ENCODE measurements at places on chromosomes 12 and 14.

GRCh38 chr12:69511469-69512267 lies 41.5 kb downstream of the FRS2 start:
- DNase-seq = no peak

- DNase-seq = no peak
Measured at GRCh38 chr14:95302667-95303506, 16.8 kb downstream of the CLMN start.

GRCh38 chr14:99210333-99210732 lies 61.7 kb downstream of the BCL11B start:
- no peak for DNase-seq

- DNase-seq = no peak
Measured at GRCh38 chr14:101101456-101102056, 198.0 kb upstream of the RTL1 start.

DNA sequence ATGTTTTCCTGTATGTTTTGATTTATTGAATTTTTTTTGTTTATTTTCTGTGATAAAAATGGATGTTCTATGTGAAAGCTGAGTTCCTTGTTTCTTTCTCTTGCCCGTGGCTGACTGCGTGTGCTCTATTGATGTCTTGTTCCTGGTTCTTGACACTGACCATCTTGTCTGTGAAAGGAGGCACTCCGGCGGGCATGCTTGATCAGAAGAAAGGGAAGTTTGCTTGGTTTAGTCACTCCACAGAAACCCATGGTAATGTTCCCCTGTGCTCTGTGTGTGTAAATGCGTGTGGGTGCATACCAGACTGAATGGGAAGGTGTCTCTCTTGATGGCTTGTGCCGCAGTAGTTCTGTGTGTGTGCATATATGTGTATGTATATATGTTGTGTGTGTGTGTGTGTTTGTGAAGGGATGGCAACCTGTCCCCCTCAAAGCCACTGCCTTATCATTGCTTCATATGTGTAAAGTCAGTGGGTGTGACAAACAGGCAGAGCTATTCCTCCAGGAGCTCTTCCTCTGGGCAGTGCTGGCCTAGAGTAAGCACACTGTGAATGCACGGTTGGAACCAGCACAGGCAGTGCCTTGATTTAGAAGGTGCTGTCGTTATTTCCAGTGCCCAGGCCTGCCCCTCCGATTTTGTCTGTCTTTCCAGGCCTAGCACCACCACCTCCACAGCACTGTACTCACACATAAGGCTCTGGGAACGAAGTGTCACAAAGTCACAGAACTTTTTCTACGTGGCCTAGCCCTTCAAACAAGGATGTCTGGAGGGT lies 247.3 kb upstream of the FKBP4 start:
- no peak for DNase-seq

DNA sequence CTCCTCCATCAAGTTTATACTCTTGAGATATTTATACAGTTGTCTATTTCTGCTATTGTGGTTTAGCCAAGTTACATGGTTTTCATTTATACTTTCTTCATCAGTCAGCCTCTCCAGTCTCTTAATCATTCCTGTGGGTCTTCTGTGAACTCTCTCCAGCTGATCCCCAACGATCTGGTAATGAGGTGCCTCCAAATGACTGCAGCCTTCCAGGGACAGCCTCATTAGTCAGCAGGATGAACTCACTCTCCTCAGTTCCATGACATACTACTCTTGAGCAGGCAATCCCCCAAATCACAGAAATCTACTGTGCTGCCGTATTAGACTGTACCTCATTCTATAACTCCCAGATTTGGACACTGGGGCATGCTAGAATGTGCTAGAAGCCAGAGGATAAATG lies 15.3 kb downstream of the AREL1 start:
- DNase-seq = peak; percentile 65

DNA sequence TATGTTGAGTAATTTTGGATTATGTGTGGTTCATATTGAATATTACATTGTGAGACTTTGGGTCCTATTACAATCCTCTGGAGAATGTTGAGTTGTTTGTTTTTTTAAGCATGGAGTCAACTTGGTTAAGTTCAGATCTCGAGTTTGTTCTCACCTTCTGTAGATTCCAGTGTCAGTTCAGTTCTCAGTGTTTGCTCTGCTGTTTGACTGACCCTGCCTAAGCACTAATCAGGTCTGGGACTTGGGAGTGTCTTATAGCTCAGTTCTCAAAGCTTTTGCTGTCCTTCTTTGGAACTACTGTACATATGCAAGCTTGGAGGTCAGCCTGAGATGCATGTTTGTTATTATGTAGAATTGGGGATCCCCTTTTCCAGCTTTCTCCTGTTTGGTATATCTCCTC lies 63.1 kb downstream of the DIP2B start:
- no peak for DNase-seq

DNA sequence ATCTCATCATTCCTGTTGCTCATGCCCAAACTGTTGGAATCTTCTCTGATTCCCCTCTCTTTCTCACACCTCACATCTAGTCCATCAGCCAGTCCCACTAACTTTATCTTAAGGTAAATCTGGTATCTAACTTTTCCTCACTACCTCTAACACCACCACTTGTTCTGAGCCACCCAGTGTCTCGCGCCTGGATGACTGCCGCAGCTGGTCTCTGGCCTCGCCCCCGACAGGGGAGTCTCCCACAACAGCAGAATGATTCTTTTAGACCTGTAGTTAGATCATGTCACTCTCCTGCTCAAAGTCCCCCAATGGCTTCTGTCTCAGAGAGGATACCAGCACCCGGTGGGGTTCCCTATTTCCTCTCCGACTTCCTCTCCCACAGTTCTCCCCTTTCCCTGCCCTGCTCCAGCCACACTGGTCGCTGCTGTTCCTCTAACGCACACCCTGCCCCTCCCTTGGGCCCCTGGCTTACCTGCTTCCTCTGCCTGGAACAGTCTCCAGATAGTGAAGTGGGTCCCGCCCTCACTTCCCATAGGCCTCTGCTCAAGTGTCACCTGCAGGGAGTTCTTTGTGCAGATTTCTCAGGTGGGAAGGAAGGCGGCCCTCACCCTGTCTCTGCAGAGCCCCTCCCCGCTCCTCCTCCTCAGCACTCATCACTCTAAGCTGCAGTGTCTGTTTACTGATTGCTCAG lies 338.5 kb upstream of the FKBP4 start:
- DNase-seq = no peak

DNA sequence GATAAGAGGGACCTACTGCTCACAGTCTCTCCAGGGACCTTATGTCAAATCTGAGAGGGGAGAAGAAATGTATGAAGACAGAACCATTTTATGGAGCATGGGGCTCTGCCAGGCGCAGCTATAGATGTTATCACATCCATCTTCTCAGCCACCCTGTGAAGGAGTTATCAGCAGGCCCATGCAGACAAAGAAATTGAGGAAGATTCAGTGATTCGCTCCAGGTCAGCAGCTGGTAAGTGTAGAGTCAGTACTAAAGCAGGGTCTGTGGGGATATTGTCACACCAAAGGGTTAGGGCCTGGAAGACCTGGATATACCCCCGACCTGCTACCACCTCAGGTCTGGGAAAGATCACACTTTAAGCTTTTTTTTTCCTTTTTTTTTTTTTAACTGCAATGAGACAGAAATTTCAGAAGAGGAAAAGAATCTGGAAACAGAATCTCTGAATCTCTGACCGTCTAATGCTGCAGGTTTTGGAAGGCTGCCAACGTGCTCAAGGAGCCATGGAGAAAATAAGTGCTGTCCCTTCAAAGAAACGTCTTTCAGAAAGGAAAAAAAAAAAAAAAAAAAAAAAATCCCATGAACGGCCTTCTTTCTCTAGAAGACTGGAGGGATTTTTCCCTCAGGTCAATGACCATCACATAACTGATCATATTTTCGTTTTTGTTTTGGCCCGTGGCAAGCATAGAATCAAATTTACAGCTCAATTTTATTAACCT lies 73.3 kb upstream of the PLEKHG7 start:
- no peak for DNase-seq

- DNase-seq = no peak
Measured at GRCh38 chr12:108093209-108093608, 35.9 kb upstream of the WSCD2 start.

GRCh38 chr14:95025218-95025617 lies 132.1 kb downstream of the DICER1 start:
- no peak for DNase-seq

DNA sequence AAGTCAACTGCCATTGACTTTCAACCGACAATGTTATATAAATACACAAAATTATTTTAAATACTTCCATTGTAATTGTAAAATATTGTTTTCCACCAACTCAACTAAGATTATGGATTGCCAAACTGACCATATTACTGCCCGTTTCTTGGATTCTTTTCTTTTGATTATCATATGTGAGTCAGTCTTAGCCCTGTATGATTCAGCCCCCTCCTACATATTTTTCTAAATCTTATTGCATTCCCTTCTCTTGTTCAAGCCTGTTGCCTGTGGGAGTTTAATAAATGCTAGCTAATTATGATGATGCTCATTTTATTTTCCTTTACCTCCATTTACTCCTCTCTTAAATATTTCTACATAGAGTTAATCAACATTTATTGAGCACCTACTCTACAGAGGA lies 6.8 kb downstream of the RASSF9 start:
- no peak for DNase-seq

GRCh38 chr14:103246070-103246469 lies 88.0 kb upstream of the EIF5 start:
- no peak for DNase-seq

DNA sequence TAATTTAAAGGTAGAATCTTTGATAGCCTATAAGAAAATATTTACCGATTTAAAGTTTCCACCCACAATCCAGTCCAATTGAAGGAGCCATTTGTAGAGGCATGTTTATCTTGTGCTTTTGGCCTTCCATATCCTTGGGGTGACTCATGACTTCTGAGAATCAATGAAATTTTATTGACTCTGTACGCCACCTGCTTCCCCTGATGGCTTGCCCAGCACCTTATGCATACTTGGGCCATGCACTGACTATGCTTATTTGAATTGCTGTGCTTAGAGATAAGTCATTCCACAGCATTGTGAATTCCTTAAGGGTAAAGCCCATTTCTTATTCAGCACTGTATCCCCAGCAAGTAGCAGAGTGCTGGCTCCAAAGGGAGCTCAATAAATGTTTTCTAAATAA lies 954.8 kb upstream of the SEL1L start:
- no peak for DNase-seq

- no peak for DNase-seq
Measured at GRCh38 chr12:74108729-74109128, 428.9 kb upstream of the ATXN7L3B start.

GRCh38 chr12:5197656-5198055 lies 154.0 kb downstream of the KCNA5 start:
- no peak for DNase-seq

DNA sequence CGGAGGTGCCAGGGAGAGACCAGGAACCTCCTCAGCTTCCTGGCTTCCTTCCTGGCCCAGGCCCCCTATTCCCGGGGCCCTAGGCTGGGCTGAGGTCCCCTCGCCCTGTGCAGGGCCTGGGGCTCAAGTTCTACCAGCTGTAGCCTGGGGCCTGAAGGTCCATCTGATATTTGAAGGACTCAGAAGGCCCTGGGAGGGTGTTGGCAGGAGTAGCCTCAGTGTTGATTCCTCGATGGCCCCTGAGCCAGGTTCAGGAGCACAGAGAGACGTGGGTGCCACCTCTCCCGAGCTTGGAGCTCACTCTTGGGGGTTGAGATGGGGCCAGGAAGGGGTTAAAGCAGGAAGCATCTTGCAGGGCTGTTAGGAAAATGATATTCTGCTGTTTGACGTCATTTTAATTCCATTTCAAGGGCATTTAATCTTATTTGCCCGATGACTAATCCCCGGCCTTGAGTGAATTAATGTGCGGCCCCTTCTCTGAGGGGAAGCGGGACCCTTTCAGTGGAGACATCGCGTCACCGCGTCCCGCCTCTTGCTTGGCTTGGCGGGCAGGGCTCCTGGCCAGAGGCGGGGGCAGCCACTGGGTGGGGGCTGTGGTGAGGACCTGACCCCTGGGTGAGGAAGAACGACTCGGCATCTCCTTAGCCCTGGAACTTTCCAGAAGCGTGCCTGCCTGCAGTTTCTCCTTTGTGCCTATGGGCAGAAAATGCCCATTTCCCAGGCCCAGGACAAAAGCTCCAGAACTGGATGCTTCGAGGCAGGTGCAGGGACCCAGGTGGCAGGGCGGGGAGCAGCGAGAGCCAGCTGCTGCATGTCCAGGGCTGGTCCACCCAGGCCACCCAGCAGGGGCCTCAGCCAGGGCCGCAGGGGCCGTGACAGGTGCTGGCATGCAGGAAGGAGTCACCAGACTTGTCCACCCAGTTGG lies 158.3 kb downstream of the KIF26A start:
- no peak for DNase-seq

DNA sequence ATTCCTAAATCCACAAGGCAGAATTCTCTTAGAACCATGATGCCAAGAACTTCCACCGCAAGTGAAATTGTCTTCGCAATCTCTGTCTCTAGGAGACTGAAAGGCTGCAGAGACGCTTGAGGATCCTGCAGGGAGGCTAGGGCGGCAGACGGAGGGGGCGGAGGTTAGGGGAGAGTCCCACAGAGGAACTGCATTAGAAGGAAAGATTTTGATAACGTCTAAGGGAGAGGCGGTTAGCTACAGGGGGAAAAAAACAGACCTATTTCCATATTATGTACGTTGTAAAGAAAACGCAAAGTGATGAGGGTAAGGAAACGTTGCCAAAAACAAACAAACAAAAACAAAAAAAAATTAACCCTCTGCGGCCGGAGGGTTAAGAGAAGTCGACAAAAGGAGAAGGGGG lies 595 bp downstream of the KLHL28 start:
- DNase-seq = no peak

GRCh38 chr12:100503228-100503628 lies 29.6 kb downstream of the NR1H4 start:
- DNase-seq = no peak

DNA sequence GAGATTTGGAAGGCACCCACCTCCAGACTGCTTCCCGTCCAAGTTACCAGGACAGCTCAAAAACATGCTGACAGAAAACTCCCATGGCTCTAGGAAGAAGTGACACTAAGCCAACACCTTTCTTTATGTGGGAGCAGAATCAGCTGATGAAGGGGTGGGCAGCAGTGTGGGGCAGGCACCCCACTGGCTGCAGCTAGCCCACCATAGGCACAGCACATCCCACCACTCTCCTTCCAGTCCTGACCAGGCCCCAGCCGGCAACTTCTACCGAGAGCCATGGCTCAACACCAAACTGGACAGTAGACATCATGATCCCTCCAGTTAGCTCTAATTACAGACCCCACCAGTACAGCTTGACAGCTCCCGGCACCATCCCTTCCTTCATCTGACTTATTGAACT lies 45.0 kb downstream of the SH2B3 start:
- DNase-seq = no peak

GRCh38 chr12:4958697-4959375 lies 49.1 kb downstream of the KCNA1 start:
- no peak for DNase-seq

GRCh38 chr12:97017213-97017612 lies 110.2 kb downstream of the NEDD1 start:
- no peak for DNase-seq

DNA sequence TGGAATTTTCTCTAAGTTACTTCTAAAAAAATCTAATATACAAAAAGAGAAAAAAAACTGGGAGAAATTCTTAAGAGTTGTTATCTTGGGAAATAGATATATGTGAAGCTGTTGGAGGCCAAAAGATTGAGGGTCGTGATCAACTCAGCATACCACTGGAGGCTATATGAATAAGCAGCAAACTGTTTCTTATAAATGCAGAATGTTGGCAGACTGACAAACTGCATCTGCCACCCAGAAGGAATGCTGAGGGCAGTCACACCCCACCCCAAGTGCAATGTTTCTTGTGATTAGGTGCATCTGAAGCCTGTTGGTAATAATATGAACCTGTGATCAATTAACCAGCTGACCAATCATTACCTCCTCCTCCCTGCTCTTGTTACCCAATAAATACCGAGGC lies 818.6 kb upstream of the MGAT4C start:
- DNase-seq = no peak

All from GM04504 (cell line).